ENCODE measurements at places on chromosomes 2 and 18.
A peak's percentile ranks its signal among the peaks of the same experiment; 100 is the strongest.

DNA sequence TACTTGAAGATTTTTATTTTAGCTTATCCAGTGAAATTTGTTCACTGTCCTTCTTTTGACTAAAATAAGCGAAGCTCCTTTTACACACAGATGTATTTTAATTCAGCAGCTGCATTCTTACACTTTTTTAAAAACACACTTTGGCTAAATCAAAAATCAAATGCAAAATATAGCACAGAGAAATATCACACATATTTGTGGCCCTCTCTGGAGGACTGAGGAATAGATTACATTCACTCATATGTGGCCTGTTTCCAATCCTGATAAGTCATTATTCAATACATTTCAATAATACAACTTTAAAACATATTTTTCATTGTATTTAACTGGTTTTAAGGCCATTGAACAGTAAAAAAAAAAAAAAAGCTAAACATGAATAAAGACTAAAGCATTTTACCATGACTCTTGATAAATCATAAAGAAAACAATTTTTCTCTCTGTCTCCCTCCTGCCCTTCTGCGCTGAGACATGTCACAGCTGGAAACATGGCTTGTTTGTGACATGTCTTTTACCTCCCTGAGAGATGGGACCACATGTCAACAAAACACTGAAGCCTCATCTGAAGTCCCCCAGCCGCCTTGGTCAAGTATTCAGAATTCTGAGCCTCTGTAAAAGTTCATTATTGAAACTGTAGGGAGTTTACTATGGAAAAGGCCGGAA is 221.0 kb downstream of the ZNF407 start:
- DNase-seq: no peak

- no peak for DNase-seq
Measured at GRCh38 chr2:46382331-46383112, 85.3 kb downstream of the EPAS1 start.

DNA sequence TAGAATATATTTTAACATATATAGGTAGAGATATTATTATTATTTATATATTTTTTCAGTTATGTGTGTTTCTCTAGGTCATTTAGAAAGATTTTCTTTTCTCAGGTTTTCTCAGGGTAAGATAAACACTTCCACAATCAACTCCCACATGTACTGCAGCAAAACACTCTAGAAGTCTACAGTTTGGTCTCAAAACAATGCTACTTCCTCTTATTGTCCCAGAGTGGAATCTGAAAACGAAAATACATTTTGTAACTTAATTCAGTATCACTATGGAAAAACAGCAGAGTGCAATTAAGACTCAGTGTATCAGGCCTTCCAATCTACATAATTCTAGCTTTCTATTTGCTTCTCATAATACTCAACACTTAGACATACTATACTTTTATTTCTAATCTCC is 190.1 kb upstream of the SLC35G4 start:
- DNase-seq: no peak

GRCh38 chr2:144659731-144660275 is 139.9 kb upstream of the ZEB2 start:
- peak; percentile 35 for DNase-seq

GRCh38 chr2:602571-603359 is 74.4 kb downstream of the TMEM18 start:
- DNase-seq: no peak

DNA sequence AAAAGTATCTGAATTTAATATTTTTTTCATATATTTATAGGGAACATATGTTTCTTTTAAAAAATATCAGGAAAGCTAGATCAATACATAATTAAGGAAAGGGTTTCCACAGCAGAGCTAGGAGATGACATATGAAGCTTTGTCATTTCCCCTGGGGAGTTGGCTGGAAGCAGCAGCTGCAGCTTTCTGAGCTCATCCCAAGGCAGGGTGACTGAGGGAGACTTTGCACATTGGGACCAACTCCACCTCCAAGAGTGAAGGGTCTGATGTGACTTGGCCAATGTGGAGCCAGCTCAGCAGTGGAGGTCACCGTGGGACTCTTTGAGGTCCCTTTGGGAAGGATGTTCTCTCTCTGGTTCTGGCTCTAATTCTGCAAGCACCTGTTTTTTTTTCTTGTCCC is 315.1 kb downstream of the RDH14 start:
- no peak for DNase-seq

GRCh38 chr18:692824-693223 is 19.6 kb downstream of the ENOSF1 start:
- DNase-seq: no peak

GRCh38 chr2:240168546-240169361 is 28.3 kb upstream of the OTOS start:
- DNase-seq: no peak

DNA sequence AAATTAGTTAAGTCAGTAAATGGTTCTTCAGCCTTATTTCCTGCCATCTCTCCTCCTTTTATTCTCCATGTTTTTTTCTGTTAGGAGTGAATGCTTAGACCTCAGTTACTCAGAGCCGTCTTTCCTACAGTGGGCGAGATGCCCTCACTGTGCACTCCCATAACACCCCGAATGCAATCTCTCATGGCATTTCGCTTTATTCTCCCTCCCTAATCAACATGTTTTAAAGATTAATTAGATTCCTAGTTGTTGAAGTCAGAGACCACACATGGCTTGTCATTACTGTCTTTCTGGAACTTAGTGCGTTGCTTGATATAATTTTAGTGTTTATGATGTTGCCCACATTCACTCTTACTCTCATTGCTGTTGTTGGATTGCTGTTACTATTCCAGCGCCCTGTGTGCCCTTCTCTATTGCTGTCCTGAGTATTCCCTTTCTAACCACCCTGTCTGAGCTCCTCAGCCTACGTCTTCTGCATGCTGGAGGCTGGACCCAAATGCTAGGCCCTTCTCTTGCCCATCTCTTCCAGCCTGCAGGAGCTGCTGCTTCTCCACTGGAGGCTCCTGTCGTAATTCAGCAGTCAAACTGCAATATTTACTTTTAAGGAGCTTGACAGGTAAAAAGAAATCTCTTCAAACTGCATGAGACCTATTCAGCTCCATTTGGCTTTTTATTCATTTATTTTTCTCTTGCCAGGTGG is 99.3 kb downstream of the MAP2 start:
- DNase-seq: no peak

- no peak for DNase-seq
Measured at GRCh38 chr2:164369366-164369765, 251.9 kb downstream of the GRB14 start.

- DNase-seq: no peak
Measured at GRCh38 chr2:80896576-80896975, 592.0 kb upstream of the LRRTM1 start.

DNA sequence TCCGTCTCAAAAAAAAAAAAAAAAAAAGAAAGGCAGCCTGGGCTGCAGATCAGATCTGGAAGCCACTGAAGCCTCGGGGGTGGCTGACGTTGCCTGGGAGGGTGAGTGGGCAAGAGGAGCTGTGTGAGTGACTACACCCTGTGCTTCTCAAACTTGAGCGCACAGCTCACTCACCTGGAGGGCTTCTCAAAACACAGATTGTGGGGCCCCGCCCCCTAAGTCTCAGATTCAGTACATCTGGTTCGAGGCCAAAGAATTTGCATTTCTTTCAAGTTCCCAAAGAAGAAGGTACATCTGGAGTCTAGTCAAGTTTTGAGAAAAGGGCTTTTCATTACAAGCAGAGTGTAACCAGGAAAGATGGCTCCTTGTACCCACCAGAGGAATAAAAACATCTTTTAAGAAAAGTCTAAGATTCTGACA is 97.7 kb upstream of the CAB39 start:
- DNase-seq: no peak

- DNase-seq: no peak
Measured at GRCh38 chr2:32562906-32563305, 64.9 kb upstream of the TTC27 start.

DNA sequence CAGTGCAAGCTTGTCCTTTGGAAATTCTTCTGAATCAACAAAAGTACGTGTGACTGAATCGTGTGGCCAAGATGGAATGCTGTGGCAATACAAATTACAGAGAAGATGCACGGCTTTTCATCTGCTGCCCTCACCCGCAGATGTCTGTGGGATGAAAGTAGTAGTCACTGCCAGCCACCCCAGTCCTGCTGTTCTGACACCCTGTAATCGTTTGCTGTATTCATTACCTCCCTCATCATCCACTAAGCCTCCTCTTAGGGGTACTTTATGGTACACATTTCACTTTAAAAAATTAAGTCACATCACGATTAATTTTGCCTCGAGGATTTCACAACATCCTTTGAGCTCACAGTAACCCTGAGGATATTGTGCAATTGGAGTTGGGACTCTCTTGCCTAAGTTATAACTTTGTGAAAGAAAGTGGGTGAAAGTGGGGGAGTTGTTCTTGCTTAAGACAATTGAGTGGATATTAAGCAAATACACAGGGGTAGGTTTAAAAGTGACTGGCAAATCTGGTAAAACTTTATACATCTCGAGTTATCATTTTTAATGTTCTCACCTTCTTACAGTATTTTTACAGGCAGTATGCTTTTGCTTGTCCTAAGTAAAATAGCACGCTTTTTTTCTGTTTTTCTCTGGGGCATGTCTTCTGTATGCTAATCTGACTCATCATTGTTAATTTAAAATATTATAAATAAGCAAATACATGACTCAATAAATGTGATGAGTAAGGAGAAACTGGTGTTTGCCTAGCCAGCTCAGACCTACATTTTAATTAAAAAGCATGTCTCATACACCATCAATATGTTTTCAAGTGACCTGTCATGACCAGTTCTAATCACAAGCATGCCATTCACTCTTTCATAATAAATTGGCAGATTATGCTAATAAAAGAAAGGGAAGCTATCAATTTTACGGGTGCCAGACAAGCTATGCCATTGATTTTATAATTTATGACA is 680.9 kb downstream of the IRS1 start:
- DNase-seq: peak; percentile 30

GRCh38 chr2:23662941-23663920 is 263.7 kb downstream of the ATAD2B start:
- no peak for DNase-seq

DNA sequence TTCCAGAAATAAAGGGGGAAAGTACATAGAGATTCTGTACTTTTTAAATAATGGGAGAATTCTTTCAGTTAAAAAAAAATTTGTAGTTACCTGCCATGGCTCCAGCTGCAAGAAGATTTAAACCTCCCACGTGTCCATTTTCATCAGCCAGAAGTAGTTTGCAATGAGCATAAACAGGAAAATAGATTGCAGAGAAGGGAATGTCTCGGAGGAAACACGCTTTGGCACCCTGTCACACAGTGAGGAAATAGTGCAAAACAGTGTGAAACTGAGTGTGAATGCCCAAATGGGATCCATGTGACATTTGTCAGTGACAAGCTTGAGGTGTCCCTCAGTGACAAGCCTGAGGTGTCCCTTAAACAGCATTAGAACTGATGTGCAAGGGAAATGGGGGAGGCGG is 102.7 kb downstream of the SLC25A12 start:
- DNase-seq: no peak

GRCh38 chr2:26847307-26847654 is 651 bp upstream of the DPYSL5 start:
- DNase-seq: no peak

DNA sequence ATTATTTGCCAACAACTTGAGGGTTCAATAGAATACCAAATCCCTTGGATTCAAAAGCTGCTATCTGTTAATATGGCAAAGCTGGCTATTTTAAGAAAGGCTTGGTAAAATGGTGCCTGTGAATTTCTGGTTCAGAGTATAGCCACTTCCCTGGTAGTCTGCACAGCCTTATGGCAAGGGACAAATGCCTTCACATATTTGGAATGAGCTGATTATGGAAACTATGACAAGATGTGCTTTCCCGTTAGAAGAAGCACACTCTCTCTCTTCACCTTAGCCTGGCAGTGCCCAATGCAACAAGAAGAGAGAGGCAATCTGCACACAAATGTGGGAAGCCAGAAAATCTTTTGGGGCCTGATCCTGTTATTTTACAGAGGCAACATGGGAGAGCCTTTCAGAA is 47.5 kb upstream of the MAP3K20 start:
- DNase-seq: no peak

- DNase-seq: no peak
Measured at GRCh38 chr2:236576953-236577352, 7.3 kb downstream of the ACKR3 start.

GRCh38 chr2:78721355-78722033 is 304.0 kb upstream of the REG3G start:
- no peak for DNase-seq

GRCh38 chr2:27993402-27993787 is 102.9 kb downstream of the BABAM2 start:
- DNase-seq: no peak

GRCh38 chr2:227761740-227762476 is 16.2 kb downstream of the SCYGR8 start:
- DNase-seq: no peak

Measured in hematopoietic multipotent progenitor cell treated with erythropoietin and hydrocortisone succinate and interleukin-3 and kit ligand, for 8 days (in vitro differentiated cells).